ENCODE measurements at places on chromosomes 7 and 10.

- no peak for DNase-seq
These were observed 157.0 kb downstream of the NEBL start for GRCh38 chr10:20740120-20740519.

DNA sequence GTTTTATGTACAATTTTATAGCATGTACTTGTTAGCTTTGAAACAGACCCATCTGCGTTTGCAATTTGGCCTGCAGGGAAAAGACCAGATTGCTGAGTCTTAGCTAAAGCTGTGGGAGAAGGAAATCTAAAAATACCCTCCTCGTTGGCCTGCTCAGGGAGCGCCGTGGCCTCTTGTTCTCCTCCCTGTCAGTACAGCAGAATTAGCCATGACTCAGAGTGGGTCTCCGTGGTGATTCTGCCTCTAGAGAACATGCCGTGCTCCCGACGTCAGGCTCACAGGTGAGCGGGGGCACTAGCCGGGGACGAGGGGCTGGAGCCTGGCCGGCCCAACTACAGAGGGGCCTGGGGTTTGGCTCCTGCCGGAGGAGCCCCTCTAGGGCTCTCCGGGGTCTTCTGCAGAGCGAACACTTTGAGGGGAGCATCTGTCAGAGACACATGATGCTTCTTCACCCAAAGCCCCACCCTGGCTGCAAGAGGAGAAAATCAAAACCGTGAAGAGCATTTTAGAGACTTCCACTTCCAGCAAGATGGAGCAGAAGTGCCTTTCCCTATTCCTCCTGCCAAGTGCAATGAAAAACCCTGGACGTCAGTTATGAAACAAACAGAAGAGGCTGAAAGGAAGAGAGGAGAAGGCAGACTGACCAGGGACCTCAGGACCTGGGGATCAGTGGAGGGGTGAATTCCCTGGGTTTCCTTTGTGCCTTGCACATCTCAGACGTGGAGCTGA is 98.9 kb downstream of the LHPP start:
- no peak for DNase-seq

DNA sequence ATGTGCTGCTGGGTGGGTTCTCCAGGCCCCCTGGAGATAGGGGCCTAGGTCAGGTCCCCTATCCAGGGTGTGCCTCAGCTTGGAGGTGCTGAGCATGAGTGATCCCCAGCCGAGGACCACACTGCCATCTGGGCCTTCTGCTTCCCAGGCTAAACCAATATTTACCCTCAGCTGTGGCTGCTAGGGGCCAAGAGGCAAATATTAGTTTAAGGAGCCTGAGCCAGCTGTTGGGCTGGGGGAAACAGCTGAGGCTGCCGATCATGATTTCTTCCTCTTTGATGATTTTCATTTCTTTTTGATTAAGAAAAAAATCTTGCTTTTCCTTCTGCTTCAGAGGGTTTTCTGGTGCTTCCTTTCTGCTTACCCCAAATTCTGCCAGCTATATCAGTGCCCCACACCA is 83.4 kb downstream of the NEURL1 start:
- no peak for DNase-seq

- no peak for DNase-seq
These were observed 361.6 kb upstream of the GRM3 start for GRCh38 chr7:86282014-86282682.

DNA sequence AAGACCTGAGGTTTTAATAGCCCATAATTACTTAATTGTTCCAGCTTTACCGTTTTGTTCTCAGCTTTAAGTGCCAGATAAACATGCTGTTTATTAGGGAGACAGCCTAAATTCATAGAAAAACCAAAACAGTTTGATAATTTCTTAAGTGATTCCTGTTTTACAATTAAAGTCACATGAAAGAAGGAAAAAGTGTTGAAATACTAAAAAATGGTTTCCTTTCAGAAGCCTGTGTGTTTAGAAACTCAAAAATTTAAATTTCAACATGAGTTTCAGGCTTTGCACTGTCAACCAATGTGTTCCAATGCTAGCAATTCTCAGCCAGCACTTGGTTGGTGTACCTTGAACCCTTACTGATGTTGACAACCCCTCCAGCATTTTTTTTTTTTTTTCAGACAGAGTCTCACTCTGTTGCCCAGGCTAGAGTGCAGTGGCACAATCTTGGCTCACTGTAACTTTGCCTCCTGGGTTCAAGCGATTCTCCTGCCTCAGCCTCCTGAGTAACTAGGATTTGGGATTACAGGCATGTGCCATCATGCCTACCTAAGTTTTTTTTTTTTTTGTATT is 135.3 kb downstream of the ICA1 start:
- no peak for DNase-seq

Measured in right renal pelvis (tissue), 4 donors.